ENCODE measurements at places on chromosomes 5 and 9.

DNA sequence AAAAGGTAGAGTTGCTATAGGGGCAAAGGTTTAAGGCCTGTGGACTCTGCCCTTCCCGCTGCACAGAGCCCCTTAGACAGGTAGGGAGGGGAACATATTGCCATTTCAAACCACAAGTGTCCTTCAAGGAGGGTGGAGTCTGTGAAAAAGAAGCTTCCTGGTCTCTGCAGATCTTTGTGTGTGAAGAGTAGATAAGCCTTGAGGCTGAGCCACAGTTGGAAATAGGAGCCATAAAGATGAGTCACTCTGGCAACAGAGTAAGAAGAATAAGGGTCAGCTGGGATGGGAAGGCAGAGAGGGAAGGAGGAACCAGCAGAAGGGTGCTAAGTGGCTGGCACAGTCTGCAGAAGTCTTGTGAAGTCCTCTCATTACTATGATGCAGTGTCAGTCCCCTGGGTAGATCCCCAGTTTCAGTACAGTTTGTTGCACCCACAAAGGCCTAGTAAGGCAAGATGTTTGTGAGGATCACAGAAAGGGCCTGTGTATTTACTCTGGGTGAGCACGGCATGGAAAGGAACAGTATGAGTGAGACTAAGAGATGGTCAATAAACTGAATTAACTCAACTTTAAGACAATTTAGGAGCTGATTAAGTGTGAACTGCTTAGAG, 18.1 kb downstream of the GRXCR2 start:
- DNase-seq: peak; percentile 98

- DNase-seq: no peak
Measured at GRCh38 chr5:1931604-1932231, 49.0 kb upstream of the IRX4 start.

DNA sequence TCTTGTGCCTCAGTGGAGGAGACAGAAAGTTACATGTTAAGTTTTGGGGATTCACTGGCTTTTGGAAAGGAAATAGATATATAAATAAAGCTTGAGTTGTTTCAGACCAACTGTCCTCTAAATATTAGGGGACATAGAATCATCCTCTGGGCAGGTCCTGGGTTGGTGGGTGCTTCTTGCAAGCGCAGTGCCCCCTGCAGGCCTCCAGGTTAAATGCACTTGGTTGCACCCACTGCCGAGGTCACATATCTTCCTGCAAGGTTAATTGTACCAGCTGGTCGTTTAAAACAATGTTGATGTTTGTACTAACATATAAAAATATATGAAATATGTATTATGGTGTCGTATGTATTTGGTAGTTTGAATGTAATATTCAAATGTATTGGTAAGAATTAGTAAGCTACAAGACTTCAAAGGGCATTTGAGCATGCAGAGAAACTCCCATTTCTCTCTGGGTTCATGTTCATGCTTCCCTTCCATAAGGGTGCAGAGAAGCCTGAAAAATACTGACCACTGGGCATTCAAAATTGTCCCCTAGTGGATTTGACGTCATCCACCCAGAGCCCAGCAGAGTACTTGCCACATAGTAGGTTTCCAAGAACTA, 87.0 kb downstream of the ZNF618 start:
- DNase-seq: peak; percentile 76

- DNase-seq: no peak
Measured at GRCh38 chr5:93576994-93577853, 3.8 kb downstream of the NR2F1-AS1 start.

GRCh38 chr5:177426566-177427210, at the start of gene GRK6:
GRK6 (plus strand) TSS chr5:177426676; CDS start chr5:177426846, 170 bp downstream.
- DNase-seq: peak; percentile 63

DNA sequence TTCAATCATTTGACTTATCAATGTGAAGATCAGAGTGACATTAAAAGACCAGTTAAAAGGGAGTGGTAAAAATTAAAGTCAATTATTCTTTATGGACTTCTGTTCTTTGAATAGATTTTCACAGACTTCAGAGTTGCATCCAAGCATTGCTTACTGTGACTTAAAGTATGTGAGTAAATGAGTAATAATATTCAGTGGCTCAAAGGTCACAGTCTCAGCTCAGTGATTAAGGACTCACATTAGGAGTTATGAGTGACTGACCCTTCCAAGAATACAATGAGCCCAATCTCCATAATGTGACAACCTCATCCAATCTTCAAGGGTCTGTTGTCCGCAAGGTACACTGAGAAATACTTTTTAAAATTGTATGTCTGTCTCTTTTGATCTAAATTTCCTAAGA, 811.2 kb downstream of the BRINP1 start:
- no peak for DNase-seq

- DNase-seq: no peak
Measured at GRCh38 chr9:114776683-114777399, 29.0 kb downstream of the TNFSF15 start.

GRCh38 chr5:83559118-83559785, 87.7 kb downstream of the VCAN start:
- no peak for DNase-seq

- no peak for DNase-seq
Measured at GRCh38 chr9:126957687-126958053, 43.1 kb downstream of the RALGPS1 start.

DNA sequence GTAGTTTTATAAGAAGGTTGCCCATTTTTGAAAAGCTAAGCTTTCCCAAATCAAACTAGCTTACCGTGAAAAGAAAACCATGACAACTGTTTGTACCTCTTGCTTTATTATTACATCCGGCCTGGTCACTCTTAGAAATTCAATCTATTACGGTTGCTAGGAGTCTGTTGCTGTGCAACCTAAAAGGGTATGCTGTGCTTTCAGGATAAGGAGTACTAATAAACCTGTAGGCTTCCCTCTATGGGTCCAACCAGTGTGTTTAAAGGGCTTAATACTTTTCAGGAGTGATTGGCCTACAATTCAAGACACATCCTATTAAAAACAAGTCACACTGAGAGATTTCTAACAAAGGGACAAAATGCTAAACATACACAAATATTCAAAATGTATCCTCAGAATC, 27.1 kb downstream of the RFX3 start:
- no peak for DNase-seq

DNA sequence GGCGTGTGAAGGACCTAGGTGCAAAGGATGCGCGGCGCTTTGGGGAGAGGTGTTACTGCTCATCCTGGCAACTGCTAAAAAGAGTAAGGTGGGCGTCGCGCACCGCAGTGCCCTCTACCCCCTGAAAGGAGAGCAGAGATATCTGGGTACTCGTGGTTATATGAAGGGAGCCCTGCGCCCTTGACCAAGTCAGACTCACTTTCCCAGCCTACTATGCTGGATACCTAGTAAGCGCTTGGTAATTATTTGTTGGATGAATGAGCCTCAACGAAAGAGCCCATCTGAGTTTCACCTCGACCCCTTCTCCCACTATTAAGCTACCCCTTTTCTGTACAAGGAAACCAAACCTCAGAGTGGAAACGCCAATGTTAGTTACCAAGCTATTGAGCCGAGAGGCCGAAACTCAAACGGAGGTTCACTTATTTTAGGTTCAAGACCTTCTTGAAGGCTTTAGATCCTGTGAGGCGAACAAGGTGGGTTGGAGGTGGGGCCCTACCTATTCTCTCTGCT, 8.0 kb downstream of the LHX6 start:
- no peak for DNase-seq

GRCh38 chr9:113658545-113658895, 195.0 kb downstream of the RGS3 start:
- no peak for DNase-seq

- DNase-seq: no peak
Measured at GRCh38 chr9:5231212-5231611, at the start of gene INSL4. INSL4 (plus strand) TSS chr9:5231419; CDS start chr9:5231524, 105 bp downstream.

DNA sequence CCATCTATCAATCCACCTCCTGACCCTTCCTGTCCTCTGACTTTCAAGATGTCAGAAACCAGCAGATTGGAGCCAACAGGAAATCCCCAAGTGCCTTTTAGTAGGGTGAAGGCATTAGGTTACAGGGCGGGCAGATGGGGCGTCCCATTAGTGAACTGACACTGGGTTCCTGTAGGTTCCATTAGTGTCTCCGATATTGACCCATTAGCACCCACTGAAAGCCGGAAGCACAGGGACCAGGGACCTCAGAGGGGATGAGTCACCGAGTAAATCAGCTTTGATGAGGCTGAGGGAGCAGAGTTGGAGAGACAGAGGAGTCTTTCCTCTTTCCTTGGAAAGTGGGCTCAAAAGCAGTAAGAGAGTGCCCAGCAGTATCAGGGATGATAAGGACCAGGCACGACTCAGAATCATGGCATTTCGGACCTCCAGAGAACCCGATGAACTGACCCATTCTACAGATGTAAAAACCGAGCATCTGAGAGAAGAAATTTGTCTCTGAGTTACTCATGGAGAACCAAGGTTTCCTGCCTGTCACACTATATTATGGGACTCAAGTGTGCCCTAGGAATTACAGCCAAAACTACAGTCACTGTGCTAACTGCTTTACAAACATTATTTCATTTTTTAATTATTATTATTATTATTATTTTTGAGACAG, 47.2 kb upstream of the FABP6 start:
- DNase-seq: no peak

DNA sequence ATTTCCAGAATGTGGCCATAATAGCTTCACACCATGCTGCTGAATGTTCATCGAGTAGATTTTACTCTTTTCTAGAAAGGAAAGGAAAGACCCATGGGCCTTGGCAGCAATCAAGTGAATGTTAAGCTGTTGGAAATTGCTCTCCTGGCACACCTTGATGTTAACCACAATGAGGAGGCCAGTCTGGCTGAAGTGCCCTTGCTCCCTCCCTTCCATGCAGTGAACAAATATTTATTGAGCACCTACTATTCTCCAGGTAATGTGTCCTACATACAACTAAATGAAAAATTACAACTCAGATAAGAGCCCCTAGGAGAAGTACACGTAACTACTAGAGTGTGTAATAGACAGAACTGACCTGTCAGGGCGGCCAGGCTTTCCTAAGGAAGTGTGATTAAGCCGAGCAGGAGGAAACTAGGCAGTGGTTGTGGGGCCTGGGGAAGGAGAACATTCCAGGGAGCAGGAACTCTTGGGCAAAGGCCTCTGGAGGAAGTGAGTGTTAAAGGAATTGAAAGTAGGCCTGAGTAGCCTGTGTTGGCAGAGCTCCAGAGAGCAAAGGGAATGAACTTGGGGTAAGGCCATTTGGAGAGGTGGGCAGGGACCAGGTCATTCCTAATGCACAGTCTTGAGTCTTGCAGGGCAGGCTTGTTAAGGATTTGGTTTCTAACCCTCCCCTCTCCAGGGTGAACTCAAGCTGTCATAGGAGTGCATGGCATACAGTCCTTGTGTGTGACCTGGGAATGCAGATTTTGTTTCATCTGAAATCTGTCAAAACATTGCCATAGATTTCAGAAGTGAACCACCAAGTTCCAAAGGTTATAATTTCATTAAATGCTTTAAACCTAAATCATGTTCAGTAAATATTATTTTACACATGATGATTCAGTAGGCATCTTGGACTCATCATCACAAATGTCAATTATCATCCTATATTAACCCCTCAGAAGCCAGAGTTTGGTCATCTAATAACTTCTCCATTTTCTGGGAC, 9.0 kb upstream of the ZSWIM6 start:
- no peak for DNase-seq

GRCh38 chr9:75046725-75047345, 18.7 kb upstream of the CARNMT1 start:
- no peak for DNase-seq

DNA sequence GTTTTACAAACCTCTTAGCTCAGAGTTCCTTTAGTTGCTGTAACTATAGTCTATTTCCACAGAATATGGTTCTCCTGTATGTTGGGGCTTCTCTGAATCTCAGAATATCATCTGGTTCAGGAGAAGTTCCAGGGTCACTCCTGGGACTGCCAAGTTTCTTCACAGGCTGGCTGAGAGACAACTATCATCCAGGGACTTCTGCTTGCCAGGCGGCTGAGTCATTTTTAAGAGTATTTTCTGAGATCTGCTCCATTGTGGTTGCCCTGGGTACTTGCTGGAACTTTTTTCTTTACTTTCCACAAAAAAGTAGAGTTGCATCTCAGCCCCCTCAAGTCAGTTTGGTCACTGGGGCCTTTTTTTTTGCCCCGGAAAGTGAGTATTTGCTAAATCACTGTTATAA, 566.5 kb downstream of the LRRC70 start:
- no peak for DNase-seq

GRCh38 chr5:137627706-137628105, 108.2 kb downstream of the KLHL3 start:
- DNase-seq: no peak

DNA sequence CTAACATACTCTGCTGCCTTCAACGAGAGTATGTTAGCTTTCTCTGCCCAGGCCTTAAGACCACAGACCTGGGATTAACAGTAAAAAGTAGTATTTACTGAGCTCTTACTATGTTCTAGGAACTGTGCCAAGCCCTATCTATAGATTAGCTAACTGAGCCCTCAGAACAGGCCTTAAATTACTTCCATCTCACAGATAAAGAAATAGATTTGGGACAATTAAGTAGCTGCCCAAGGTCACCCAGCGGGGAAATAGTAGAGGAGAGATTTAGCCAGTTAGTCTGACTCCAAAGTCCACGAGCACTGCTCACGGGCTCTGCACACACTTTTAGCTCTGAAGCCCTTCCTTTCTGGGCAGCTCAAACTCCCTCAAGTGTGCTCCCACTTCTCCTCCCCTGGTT, 64.5 kb upstream of the EQTN start:
- peak; percentile 47 for DNase-seq

DNA sequence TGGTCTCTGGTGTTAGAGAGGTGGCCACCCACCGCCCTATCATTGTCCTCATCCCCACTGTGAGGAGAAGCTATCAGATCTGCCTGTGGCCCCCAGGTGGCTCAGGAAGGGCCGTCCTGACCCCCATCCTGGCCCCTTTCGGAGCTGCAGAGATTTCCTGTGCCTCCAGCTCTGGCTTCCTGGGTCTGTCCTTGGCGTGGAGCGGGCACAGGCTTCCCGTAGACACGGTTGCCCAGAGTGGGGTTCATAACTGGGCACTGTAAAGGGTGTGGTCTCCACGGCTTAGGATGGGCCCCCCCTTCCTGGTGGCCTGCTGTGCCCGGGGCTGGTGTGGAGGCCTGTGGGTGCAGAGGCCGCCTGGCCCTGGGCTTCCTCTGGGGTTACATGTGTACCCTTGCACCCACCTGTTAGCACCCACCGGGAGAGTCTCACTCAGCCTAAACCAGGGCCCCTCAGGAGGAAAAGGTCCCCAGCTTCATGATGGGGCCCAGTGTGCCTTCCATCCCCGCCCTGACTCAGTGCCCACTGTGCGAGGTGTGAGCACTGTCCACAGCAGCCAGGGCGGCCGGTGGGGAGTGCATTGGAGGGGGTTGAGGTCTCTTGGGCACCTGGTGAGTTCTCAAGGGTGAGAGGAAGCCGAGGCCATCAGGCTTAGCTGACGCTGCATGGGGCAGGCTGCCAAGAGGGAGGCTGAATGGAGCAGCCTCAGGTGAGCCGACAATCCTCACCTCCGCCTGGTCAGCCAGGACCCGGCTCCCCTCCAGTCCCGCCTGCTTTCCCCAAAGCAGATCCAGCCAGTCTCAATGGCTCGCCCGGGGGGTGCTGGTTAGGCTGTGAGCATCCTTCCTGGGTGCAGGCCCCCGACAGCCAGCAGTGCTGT, 15.3 kb upstream of the AJM1 start:
- no peak for DNase-seq

GRCh38 chr9:95174038-95174437, 143.5 kb downstream of the FANCC start:
- DNase-seq: no peak

GRCh38 chr9:77469515-77470231, 178.4 kb downstream of the GNA14 start:
- DNase-seq: no peak

Data from hematopoietic multipotent progenitor cell treated with erythropoietin and hydrocortisone succinate and interleukin-3 and kit ligand, for 6 days (in vitro differentiated cells).